Retinal pigment epithelial cell (primary cell): ENCODE measurements at places on chromosomes 1 and 21.

- DNase-seq, result no peak
Measured at GRCh38 chr1:63863145-63863544, 89.3 kb downstream of the ROR1 start.

DNA sequence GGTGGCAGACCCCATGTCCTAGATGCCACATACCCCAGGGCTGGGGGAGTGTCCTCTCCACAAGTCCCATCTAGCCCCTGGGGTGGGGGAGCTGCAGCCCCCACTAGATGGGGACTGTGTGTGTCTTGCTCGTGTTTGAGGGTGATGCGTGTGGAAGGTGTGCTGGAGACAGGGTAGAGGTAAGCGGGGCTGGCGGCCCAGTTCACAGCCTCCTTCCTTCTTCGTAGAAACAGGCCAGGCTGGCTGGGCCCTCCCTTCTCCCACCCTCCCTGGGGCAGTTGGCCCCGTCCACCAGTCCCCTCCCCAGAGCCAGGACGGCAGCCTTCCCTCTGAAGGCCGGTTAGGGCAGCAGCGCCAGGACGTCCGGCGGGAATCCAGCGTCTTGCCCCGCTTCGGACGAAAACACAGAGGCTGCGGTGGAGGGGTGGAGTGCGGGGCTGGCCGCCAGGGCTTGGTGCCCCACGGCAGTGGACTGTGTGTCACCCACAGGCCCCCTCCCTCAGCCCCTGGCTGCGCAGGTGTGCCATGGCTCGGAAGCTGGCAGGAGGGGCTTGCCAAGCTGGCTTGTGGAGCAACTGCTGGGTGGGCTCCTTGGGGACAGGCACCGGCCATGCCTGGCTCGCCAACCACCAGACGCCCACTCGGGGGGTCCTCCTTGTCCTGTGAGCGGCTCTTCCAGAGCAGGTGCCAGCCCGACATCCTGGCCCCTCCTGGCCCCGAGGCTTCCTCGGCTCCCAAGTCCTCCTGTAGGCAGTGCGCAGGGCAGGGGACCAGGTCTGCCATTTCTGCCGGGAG lies 3.6 kb downstream of the PRDM16 start:
- DNase-seq, result no peak

DNA sequence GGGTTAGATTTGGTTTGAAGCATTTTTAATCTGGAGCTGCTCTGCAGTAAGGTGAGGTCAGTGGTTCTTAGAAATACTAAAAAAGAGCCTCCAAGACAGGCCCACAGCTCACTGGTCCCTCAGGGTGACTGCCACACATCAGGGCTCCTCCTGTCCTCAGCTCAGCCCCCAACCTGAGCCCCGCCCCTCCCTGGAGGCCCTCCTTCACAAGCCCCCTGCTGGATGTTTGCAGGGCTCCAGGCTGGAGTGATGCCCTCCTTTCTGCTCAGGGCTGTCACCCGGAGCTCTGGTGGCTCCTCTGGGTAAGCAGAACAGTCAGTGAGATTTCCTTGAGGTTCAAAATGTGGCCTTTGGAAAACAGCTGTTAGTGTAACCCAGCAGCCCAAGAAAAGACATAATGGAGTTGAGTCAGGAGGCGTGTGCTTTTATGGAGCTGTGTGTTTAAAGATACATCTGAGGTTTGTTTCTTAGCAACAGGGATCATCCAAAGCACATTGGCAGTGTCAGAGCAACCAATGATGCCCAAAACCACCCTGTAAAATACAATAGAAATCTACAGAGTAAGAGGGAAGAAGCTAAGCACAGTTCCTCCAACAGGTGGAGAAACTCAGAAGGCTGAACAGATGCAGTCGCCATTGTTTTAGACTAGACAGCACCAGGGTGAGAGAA lies 21.4 kb downstream of the STUM start:
- no peak for DNase-seq

DNA sequence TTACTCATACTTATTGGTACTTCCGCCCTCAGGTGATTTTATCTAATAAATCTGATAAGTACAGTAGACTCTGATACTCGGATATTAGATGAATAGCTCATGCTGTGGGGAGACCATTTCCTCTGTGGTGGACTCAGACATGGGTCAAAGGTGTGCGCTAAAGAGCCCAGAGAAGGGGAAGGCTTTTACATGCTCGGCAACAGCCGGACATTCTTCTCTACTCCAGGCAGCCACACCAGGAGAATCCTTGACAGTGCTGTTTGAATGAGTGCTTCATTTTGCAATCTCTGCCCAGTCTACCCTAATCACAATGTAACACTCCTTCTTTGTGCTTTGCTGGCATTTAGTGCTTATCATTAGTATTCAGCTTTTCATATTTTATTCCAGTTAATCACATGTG lies 322.2 kb upstream of the USP25 start:
- DNase-seq, result no peak

- peak; percentile 53 for DNase-seq
Measured at GRCh38 chr21:17454315-17455027, 58.4 kb upstream of the CXADR start.

DNA sequence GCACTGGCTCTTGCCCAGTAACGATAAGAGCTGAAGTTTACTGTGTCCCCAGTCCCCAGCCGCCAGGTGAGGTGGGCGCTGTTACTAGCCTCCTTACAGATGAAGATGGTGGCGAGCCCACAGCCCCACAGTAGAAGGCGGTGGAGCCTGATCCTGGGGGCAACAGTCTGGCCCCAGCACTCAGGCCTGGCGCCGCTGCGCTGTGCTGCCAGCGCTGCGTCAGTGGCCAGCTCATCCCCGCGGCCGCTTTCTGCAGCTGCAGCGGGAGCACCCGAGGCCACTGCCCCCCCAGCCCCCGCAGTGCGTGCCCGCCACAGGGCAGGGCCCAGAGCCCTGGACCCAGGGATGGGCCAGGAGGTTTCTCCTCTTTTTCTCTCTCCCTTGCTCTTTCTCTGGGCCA lies 13.3 kb downstream of the H6PD start:
- DNase-seq, result no peak

DNA sequence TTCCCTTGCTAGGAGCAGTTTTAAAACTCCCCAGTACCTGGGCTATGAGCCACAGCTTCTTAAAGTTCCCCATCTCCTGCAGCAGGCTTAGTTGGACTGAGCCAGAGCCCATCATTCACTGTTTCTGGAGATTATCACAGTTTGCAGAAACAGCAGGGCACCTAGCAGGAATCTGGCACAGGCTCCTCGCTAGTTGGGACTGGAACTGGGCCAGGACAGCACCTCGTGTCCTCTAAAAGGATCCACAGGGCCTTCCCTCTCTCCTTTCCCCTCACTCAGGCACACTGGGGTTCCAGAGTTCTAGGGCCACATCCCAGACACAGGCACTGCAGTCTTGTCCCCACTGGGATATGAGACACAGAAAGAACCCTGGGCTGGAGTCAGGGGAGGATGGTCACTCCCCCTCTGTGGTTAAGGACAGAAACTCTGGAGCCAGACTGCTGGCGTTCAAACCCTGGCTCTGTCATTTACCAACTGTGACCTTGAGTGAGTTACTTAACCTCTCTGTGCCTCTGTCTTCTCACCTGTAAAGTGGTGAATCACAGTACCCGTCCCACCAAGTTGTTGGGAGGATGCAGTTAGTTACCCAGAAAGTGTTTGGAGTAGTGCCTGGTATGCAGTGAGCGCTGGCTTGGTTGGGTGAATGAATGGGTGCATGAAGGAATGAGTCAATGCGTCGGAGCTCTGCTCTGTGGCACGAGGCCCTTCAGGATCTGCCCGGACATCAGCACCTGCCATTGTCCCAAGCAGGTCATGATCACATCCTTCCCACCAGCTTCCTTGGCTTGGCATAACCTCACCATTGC lies 18.8 kb upstream of the ECE1 start:
- no peak for DNase-seq

DNA sequence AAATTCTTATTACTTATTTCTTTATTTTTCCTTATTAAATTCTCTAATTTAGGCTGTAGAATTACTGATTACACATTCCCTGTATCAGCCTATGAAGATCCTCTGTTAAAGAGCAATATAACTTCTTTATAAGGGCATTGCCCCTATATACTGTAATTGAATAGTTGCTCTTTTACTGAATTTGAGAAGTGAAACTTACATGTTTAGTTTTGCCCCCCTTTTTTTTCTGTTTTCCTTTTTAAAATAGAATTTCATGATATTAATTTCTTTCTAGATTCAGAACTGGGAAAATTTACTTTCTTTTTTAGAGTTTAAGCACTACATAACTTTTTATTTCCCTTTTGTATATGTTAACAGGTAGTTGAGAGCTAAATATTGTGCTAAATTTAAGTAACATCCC lies 29.5 kb upstream of the PGM1 start:
- no peak for DNase-seq

GRCh38 chr1:155003227-155003765 lies 694 bp downstream of the ZBTB7B start:
- no peak for DNase-seq

GRCh38 chr1:160400223-160400645 lies at the start of gene VANGL2:
Gene VANGL2, plus strand, starts transcription at chr1:160400564. Its CDS starts 15,274 bp downstream, at chr1:160415838.
- DNase-seq, result no peak

- DNase-seq, result no peak
Measured at GRCh38 chr1:231216498-231216897, 24.5 kb upstream of the GNPAT start.

DNA sequence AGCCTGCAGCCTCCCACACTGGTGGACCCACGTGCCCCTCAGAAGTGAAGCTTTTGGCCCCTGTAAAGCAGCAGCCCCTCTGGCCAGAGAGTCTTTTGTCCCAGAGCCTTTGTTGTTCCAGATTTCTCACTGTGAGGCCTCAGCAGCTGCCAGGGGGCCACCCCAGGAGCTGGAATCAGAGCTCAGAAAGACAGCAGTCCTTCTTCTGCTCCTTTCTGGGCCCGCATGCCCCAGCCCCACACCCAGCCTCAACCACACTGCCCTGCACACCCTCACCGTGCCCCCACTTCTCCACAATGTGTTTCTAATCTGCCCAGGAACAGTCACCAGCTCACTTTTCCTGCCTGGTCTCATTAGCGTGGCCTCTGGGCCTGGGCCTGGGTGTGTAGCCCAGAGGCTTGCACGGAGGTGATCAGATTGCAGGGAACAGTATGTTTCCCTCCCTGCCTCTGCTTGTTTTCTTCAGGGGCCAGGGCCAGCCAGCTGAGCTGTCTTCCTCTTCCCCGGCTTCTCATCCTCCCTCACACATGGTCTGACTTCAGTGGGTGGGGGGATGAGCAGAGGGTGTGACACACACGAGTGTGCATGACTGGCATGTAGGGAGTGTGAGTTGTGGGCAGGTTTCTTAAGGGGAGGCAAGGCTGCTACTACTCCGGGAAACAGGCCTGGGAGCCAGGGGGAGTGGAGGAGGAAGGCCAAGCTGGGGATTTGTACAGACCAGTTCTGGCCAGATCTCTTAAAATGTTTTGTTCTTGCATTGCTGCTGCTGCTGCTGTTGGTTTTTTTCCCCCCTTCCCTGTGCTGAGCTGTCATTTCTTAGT lies 82.5 kb upstream of the ZNF648 start:
- peak; percentile 54 for DNase-seq

- no peak for DNase-seq
Measured at GRCh38 chr1:241947354-241947753, 10.2 kb upstream of the BECN2 start.

GRCh38 chr1:43531107-43531905 lies 623 bp downstream of the PTPRF start:
- no peak for DNase-seq

- no peak for DNase-seq
Measured at GRCh38 chr1:10781137-10781536, 15.3 kb downstream of the CASZ1 start.

- DNase-seq, result no peak
Measured at GRCh38 chr1:15684468-15685291, 560 bp downstream of the PLEKHM2 start.

DNA sequence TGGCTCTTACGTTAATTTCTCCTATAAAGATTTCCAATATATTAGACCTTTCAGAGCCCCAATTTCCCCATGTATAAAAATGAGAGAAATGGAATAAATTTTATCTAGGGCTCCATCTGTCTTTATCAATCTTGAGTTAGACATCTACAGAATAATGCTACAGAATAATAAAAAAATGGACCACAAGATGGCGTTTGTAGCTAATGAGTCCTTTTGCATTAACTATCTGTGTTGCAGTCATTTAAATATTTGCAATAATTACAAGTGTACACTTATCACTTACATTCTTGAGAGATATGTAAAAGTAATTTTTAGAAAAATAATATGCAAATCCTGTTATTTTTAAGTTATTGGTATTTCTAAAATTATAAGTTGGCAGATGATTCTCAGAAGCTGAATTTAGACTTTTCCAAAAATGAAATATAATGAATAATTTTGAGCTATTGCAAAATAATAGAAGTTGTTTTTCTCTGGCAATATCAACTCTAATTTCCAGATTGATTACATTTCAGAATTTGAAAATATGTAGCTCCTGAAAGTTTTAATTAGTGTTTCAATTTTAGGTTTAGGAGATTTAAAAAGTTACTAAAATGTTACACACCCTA lies 87.7 kb downstream of the SNX7 start:
- DNase-seq, result no peak

DNA sequence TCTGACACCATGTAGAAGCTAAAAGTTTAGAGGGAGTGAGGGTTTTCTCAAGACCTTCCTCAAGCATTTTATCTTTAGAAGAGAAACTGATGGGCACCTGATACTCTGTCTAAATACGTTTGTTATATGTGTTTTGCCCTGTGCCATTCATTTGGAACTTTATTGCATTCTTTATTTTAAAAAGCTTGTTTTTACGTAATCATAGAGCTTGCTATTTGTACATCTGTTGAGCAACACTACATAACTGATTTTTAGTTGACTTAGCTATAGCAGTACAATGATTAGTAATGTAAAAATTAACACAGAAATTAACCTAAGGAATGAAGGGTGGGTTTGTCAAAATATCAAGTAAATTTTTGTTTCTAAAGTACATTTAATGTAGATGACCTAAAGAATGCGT lies 88.5 kb downstream of the RUNX3 start:
- no peak for DNase-seq
